Fibroblast of the conjunctiva (primary cell): ENCODE measurements at places on chromosomes 16 and 17.

DNA sequence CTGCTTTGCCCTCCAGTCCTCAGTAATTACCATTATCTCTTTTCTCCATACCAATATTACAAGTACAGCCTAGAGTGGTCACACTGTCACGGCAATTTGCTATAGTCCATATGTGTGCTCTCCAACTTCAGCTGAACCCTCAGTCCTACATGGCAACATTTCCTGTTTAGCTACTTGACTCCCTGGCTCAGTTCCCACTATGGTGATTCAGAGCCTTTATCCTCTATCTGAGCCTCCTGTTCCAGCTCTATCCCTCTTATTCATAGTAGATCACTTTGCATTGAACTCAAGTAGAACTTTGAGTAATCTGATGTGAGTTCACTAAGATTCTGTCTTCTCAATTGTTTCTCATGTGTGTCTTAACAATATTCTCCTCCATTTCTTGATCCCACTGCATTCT is 43.7 kb upstream of the GOSR1 start:
- peak; percentile 71 for DNase-seq

GRCh38 chr17:15457723-15458094 is 9.7 kb downstream of the CDRT4 start:
- DNase-seq, result no peak

GRCh38 chr16:56998861-56999260 is 9.5 kb downstream of the NLRC5 start:
- no peak for DNase-seq

DNA sequence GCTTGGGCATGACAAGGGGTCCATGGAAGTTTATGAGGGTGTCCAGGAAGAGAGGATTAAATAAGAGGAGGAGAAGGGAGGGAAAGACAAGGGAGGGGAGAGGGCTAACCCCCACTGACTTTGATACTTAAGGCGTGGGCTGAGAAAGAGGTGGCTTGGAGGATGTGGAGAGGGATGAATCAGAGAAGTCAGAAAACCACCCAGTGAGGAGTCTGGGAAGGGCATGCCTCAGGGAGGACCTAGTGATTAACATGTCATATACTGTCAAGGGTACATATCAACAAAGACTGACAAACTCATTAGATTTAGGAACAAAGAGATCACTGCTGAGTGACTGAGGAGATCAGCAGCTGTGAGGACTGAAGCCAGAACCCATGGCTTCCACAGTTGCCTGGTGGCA is 145.4 kb downstream of the IRX5 start:
- no peak for DNase-seq

- no peak for DNase-seq
Observed at GRCh38 chr16:7324321-7324720, 8.3 kb upstream of the RBFOX1 start.

DNA sequence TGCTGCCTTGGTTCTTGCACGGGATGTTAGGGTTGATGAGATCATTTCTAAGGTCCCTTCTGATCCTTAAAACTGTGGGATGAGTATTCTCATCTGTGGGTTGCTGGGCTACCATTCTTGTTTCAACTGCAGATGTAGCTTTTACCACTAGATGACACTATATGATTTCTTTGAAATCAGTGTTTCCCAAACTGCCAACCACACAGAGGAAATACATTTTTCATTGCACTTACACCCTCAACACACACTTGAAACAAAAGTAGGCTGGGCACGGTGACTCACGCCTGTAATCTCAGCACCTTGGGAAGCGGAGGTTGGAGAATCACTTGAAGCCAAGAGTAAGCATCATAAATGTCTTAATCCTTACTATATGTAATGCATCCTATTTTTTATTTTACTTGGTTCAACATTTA is 15.3 kb downstream of the LCMT1 start:
- peak; percentile 53 for DNase-seq

DNA sequence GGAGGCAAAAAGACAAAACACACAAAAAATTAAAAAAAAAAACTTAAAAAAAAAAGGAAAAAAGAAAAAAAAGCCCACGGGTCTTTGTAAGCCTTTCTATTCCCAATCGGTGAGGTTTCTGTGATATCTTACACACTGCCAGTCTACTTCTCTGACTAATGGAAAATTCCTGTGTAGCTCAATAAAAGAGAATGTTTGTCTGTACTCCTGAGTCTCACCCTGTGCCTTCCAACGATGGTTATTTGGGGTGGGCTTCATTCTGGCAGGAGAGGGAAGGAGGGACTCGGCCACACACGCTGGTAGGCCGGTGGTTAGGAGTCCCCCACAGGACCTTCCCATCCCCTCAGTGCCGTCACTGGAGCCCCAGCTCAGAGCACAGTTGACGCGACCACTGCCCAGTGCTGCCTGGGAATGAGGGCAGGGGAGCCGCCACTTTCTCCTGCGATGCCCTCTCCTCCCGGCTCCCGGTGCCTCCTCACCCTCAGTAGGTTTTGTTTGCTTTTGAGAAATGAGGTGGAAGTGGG is 68.0 kb downstream of the AMFR start:
- DNase-seq, result peak; percentile 8

GRCh38 chr17:57271821-57272220 is 15.5 kb downstream of the MSI2 start:
- no peak for DNase-seq

DNA sequence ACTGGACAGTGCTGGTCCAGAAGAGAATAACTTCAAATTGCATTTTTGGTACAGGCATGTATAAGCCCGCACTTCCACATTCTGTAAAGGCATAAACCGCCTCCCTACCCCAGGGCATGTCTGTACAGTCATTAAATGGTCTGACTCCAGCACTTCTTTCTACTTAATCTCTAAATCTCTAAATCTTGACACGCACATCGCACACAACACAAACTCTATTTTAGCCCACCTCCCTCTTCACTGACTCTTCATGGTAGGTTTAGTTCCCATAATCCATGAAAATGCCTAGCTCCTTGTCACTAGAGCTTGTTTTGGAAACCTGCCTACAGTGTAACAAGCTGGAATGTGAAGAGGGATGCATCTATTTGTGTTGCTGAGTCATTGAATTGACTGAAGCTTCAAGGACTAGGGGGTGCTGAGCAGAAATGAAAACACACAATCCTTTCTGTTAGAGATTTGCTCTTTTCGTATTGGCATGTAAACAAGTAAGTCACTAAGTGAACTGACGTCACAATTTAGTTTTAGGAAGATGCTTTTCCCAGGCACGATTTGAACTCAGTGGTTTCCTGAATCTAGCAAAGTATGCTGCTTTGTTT is 1.6 kb upstream of the DUSP14 start:
- DNase-seq, result peak; percentile 95

DNA sequence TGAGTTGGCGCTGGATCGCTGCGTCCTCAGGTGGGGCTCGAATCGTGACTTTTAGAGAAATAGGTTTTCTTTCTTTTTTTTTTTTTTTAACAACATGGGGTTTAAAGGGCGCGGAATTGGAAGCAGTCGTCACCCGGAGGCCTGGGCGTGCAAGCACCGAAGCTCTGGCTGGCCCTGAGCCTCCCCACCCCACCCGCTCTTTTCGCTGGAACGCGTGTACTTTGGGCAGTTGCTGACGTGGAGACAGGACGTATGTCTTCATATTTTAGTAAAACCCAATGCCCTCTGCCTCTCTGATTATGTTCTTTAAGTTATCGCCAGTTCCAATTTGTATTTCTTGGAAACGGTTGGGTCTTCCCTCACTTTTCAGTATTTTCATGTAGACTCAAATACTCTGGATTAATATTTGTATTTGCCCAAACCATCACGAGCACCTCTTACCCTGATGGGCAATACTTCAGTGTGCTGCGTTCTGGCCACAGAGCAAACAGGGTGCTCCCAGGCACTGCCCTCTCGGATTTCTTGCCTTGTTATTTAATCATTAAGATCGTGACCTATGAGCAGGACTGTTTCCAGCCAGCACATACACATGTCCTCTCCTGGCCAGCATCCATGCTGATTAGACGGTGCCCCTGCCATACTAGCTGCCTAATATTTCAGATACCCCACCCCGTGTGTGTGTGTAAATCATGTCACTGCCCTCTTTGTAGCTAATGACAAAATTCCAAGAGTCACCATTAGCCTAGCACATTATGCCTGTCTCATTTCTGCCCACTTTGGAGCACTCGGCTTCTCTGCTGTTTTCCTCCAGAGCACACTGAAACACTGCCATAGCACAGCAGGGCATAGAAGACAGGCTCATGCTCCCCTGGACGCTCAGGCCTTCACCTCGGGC is 805 bp upstream of the C16orf95 start:
- DNase-seq, result peak; percentile 45

DNA sequence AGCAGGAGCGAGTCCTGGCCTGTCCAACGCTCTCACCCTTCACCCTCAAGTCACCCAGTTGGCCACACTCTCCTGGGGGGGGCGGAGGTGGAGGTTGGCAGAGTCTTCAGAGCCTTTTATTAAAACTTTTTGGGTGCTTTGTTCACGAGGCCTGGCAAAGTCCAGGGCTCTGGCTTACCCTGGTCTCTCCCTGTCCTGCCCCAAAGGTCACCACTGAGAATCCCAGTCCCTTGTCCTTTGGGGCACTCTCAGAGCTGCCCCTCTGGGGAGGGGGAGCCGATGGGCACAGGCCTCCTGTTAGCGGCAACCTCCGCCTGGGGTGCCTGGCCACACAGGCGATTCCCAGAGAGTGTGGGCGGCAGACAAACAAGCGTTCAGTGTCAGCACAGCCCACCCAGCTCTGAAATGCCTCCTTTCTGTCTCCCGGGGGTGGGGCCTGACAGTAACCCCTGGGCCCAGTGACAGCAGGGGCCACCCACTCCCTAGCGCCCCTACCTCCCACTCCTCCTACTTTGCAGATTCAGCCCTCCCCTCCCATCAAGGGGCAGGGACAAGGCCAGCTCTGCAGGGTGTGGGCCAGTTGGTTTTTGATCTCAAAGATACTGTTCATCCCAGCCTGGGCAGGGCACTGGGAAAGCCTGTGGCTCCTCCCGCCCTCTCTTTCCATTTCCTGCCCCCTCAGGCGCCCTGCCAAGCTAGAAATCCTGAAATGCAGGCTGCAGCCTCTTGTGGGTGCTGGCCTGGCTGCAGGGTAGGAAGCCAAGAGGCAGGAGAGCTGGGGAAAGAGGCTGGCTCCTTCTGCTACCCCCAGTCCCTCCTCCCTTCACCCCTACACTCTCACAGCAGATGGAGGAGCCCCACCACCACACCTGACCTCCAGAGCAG is 36.6 kb upstream of the EMP2 start:
- peak; percentile 16 for DNase-seq

DNA sequence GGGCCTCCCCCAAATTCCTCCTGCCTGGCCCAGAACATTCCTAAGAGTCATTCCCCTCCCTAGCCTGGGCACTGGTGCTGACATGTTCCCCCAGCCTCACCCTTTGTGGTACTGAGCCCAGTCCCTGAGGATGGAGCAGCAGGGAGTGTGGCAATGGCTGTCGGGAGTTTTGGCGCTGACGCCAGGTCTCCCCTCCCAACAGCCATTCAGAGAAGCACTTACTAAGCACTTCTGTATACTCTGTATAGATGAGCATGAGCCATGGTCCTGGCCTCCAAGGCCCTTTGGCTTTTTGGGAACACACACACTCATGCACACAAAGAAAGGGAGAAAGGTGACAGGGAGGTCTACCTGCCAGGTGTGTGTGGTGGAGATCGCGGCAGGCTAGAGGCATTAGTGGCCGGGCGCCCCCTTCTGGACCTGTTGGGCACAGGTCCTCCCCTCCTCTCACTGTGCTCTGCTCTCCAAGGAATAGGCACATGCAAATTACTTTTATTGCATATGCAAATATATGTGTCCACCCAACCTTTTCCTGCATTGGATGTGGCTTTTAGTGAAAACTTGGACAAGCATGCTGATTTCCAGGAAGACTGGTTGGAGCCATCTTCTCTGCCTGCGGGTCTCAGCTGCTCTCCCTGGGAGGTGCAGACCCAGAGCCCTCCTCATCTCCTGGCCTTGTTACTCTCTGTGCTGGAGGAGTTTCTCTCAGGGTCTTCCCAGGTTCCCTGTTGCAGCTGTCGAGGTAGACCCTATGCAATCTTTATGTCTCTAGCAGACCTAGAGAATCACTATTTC is 17.4 kb upstream of the C17orf107 start:
- DNase-seq, result no peak

- DNase-seq, result no peak
Observed at GRCh38 chr17:27586203-27586721, 44.7 kb upstream of the LGALS9 start.

- no peak for DNase-seq
Observed at GRCh38 chr17:78707016-78707415, 75.1 kb downstream of the CYTH1 start.

- DNase-seq, result no peak
Observed at GRCh38 chr16:56190677-56191155, 573 bp upstream of the GNAO1 start.

GRCh38 chr17:45296833-45297124 is 20.0 kb downstream of the MAP3K14 start:
- DNase-seq, result no peak

DNA sequence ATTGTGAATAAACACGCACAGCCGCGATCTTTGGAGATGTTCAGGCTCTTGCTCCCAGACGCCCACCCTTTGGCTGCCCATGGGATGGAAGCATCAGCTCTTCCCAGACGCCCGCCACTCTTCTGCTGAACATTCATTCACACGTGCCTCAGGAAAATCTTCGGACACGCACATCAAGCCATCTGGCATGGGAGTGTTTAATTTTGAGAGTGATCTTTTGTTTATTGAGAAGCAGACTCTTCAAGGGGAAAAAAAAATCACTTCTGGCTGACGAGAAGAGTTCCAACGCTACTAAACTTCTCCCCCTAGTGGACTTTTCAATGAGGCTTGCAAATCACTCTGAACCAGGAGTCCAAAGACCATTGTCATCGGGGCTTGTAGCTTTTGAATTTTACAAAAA is 62.0 kb upstream of the NUDT7 start:
- DNase-seq, result peak; percentile 23

GRCh38 chr16:963913-964312 is 6.9 kb downstream of the LMF1 start:
- DNase-seq, result no peak

- no peak for DNase-seq
Observed at GRCh38 chr17:9299695-9300094, 275.9 kb downstream of the STX8 start.

DNA sequence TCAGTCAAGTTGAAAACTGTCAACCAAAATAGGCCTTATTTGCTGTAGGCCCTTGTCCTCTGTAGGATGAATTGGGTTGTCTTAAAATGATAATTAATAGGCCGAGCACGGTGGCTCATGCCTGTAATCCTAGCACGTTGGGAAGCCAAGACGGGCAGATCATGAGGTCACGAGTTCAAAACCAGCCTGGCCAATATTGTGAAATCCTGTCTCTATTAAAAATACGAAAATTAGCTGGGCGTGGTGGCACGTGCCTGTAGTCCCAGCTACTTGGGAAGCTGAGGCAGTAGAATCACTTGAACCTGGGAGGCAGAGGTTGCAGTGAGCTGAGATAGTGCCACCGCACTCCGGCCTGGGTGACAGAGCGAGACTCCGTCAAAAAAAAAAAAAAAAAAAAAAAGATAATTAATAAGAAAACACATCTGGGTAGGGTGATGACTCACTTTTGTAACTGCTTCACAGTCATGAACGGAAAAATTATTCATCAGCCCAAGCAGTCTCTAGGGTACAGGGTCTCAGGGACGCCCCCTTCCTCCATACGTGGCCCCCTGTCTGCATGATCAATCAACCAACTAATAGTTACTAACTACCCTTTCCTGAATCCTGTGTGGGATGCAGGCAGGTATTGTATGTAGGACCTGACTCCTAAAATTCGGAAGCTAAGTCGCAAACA is 137.0 kb upstream of the RCVRN start:
- DNase-seq, result no peak

- no peak for DNase-seq
Observed at GRCh38 chr16:30379158-30379783, 3.1 kb downstream of the SEPTIN1 start.
